ENCODE measurements at places on chromosomes 3 and 15.

DNA sequence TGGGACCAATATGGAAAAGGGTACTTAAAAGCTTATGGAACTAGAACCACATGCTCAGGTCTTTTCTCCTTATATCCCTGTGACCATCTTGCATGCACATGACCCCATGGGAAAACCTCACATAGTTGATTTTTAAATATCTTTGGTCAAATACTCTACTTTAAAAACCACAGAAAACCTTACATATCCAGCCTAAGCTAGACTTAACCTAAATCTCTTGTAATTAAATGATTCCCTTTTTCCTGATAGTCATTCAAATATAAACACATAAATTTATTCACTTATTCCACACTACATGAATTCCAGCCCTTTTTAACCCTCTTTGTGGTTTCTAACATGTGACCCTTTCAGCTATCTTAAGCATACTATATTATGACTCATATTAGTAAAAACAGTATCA is 46.8 kb downstream of the DNAJC13 start:
- DNase-seq, result peak; percentile 48

GRCh38 chr3:17151598-17152373 is 267.0 kb downstream of the PLCL2 start:
- no peak for DNase-seq

- peak; percentile 93 for DNase-seq
Observed at GRCh38 chr3:170869645-170870593, at the start of gene RPL22L1. Gene RPL22L1 (minus strand): TSS chr3:170870195. CDS start chr3:170870167, 28 bp downstream.

GRCh38 chr3:102224171-102224570 is 210.6 kb upstream of the ZPLD1 start:
- DNase-seq, result peak; percentile 15

DNA sequence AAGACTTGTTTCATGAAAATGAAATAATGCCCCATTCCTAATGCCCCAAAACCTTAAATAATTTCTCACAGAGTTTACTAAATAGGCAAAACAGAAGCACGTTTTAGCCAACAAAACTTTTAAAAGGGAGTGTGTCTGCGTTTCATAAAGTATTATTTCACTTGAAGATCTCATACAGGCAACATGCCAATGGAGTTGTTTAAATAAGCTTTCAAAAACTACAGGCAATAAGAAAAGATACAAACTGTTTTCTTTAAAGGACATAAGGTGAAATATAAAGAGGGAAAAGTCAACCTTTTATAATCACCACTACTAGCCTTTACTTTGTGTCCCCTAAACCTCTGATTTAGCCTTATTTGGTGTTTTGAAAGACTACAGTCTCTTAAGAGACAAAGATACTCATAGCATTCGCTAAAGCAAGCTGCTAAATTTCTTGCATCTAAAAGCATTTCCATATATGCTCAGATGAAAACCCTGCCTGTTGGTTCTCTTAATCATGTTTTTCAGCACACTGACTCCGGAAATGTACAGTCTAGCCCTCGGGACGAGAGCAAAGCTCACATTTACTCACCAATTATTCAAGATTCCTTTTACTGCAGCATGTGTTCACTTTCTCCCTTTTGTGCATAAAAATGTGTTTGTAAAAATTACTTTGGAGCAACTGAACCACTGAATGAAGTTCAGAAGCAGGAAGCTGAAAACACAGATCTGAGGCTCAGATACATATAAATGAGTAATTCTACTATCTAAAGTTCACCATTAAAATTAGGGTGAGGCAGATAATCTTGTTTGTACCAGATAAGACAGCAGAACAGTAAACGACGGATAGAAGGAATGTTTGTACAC is 119.0 kb downstream of the GOLIM4 start:
- DNase-seq, result no peak

DNA sequence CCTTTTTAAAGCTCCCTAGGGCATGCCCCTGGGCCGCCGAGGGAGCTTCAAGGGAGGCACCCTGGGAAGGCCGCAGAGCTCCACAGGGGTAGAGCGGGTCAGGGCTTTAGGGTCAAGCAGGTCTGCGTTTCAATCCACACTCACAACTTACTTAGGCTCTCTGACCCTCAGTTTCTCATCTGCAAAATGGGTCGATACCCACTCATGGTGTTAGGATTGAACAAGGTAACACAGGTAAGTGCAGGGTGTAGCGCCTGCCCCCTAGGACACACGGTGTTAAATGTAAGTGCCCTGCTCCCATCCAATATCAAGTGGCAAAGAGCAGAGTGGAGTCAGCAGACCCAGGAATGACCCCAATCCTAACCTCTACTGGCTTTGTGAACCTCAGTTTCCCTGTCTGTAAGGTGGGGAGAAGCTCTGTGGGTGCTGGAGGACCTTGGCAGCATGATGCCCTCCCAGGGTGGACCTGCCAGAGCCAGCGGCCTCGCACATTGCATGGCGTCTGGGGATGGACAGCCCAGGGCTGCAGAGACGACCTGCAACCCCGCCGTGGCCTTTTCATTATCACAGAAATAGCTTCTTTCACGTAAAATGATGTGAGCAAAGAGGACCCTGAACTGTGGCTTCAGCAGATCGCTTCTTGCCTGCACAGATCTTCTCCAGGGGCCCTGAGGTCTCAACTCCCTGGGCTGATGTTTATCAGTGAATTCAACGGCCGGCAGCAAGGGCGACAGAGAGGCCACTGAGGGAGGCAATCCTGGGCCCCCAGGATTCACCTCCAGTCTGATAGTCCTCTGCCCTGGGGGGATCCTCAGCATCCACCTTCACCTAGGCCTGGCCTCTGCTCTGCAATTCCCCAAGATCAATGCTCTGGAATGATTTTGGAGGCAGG is 138.5 kb downstream of the CHSY1 start:
- no peak for DNase-seq

DNA sequence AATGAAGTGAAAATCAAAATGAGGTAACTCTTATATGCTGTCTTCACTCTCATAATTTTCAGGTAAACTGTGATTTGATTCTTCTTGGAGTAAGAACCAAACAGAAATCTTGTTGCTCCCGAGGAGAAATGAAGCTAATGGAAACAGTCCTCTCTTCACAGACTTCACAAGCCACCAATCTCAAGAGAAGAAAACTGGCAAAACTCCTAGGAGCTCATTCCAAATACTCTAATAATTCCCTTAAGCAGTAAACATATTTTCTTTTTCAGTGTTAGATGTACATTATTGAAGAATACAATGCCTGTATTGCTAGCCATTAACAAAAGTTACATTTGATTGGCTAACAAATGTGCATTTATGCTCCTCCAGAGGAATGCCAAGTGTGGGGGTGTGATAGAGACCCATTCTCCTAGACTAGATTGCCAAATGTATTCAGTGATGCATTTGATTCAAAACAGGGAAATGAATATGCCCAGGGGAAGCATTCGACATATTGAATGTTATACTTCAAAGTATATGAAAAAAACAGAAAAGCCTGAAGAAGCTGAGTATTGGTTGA is 11.8 kb upstream of the RIOX2 start:
- DNase-seq, result no peak

GRCh38 chr15:56913241-56913640 is 5.2 kb upstream of the TCF12 start:
- no peak for DNase-seq

GRCh38 chr3:78134496-78134895 is 1094.6 kb downstream of the ROBO2 start:
- DNase-seq, result no peak

- DNase-seq, result no peak
Observed at GRCh38 chr3:24258727-24259600, 235.7 kb downstream of the THRB start.

GRCh38 chr15:68987676-68988075 is 26.8 kb upstream of the NOX5 start:
- DNase-seq, result no peak

DNA sequence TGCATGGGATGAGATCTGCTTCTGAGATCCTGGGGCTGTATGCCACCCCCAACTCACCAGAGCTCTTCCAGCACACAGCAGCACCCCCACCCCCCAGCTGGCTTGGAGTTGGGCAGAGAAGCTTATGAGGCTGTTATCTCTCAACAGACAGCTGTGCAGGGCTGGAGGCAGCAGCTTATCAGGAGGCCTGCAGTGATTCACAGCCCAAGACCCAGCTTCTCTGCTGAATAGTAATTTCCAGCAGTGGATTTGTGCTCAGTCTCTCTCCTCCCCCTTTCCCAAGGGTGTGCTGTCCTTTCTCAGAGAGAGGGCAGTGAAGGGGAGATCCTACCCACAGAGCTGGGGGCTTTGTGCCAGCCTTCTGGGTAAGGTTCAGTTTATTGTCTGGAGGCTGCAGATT is 2.1 kb downstream of the RPP25 start:
- DNase-seq, result no peak

GRCh38 chr15:49826640-49827234 is 205.9 kb downstream of the DTWD1 start:
- no peak for DNase-seq

Data from stromal cell of bone marrow (primary cell).